ENCODE measurements at places on chromosomes 7 and 10.

DNA sequence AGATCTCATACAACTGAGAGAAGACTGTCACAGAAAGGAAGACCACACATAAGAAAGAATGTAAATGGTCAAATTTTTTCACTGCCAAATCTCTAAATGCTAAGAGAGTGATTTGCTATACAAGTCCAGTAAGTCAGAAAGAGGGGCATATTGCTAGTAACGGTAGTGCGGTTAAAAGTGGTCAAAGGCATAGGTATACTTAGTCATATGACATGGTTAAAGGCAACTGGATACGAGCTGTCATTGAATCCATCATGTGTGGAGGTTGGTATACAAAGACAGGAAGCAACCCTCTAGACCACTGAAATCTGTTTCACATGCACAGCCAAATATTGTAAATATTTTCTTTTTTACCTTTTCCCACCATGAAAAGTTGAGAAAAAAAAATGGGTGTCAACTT lies 4.8 kb downstream of the INHBA start:
- DNase-seq: no peak

DNA sequence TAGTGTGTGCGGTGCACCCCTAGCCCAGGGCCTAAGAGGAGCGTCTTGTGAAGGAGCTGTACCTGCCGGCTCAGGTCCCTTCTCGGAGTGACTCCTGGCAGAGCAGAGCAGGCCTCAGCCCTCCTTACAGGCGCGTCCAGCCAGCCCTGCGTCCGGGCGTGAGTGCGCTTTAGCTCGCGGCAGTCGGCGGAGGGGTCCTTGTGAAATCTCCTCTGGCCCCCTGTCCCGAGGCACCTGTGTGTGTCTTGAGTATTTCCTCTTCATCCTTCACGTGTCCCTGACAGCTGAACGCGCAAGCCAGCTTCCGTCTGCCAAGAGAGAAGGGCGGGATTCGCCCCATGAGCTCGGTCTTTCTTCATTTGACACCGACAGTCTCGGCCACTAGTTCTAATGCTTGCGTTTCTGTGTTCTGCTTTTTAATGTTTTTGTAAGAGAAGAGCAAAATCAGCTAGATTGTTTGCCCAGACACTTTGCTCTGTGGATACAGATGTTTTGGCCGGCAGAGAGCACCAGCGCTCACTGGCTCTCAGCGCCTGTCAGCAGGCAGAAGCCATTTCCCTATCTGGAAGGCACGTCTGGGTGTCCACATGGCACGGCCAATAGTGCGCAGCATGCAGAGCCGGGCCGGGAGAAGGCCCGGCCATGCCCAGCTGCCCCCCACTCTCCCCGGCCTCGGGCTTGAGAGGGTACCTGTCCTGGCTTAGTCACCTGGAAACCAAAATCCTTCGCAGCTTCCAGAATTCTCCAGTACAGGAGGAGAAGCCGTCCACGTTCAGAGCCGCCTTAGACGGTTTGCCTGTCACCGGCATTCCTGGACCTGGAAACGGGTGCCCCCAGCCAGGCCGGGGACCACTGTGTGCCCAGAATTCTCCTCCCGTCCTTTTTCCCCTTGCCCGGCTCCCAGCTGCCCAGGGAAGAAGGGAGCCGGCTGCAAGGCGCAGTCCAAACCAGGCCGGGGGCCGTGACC lies 7.0 kb downstream of the GET4 start:
- DNase-seq: no peak

- DNase-seq: no peak
Measured at GRCh38 chr10:15460661-15461060, 89.6 kb upstream of the FAM171A1 start.

DNA sequence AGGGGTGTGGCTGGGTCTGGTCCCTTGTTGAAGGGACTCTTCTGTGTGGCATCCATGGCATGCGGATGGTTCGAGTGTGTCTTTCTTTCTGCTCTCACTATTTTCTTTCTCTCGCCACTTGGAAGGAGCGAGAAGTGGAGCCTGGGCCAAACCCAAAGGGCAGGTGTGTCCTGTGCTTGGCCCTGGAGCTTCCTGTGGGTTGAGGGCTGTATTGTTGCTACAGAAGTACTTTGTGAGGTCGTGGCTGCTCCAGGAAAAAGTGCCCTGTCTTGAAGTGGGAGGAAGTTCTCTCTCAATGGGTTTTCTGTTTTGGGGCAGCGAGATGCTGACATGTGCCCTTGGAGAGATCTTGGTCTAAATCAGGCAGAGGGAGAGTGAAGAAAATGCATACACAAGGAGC lies 72.0 kb downstream of the DOCK1 start:
- DNase-seq: no peak

- DNase-seq: no peak
Measured at GRCh38 chr7:37786741-37787569, 61.4 kb upstream of the NME8 start.

DNA sequence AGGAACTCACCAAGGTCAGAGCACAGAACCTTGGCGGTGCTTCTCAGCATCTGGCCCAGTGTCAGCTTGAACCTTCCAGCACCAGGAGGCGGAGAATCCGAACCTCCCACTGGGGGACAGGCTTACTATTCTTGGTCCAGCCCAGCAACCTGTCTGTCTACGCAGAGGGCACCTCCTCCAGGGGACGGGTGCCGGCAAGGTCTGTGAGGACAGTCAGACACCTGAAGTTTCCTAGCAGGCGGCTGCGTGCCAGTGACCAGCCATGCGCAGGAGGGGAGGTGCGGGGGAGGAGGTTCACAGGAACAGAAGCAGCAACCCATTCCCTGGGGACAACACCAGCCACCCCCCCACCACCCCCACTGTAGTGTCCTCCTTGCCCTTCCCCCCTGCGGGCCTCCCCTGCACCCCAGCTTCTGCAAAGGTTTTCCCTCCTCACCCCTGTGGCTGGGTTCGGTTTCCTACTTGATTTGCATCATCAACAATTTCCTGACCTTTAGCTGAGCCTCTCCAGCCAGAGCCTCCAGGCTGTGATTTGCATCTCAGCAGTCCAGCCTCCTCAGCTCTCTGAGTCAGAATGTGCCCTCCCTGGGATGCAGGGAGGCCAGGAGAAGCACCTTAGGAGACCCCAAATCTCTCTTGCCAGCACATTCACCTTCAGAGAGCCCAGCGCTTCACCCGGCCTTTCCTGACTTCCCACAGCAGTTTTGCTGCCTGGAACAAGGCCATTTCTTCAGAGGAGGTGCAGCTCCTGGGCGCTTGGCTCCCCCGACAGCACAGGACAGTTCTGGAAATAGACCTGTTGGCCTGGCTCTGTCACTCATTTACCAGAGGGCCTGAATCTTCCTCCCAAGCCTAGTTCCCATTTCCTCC lies 107.5 kb upstream of the NPS start:
- no peak for DNase-seq

GRCh38 chr10:111137007-111137406 lies 60.2 kb downstream of the ADRA2A start:
- DNase-seq: no peak

DNA sequence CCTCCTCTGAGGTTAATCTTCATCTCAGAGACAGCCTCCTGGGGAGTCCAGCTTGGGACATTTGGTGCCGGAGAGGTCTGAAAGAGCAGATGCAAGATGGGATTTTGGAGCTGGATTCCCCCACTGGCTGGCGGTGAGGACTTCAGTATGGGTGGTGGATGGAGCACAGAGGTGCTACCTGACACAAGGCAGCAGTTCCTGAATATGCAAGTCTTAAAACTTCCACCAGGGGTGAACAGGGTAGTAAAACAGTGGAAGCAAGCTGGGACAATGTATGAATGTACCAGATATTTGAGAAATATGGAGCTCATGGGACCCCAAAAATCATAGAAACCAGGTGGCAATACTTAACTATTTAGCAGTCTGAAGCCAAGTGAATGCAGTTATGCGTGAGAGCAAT lies 4.8 kb upstream of the TAF3 start:
- DNase-seq: no peak

DNA sequence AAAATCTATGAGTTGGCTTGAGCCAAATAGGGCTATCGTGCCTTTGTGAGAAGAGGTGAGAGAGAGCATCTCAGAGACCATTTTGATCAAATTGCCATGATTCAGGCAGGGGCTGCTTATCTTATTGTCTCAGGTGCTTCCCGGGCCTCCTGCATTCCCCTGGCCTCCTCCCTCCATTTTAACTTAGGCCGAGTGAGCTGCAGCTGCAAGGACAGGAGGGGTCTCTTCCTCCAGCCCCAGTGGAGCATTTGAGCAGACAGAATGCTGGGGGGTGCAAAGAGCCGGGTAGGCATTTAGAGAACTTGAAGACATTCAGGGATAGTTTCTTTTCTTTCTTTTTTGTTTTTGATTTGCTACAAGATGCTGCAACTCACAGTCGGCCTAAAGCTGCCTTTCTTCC lies 59.0 kb downstream of the BUB3 start:
- no peak for DNase-seq

- DNase-seq: no peak
Measured at GRCh38 chr10:20822825-20823224, 74.3 kb downstream of the NEBL start.

DNA sequence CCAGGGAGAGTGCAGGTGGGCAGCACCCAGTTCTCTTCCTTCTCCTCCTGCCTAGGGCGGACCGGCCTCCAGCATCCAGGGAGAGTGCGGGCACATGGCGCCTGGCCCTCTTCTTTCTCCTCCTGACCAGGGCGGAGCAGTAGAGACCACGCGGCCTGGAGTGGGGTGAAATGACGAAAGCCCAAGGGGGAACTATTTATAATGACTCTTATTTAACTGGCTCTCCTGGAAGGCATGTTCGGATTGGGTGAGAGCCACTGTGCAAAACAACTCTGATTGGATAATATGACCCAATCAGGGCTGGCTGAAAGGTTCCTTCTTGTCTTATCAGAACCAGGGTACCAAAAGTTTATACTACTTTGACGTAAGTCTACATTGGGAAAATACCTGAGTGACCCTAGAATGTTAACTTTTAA lies 63.1 kb downstream of the ZNF37A start:
- no peak for DNase-seq

DNA sequence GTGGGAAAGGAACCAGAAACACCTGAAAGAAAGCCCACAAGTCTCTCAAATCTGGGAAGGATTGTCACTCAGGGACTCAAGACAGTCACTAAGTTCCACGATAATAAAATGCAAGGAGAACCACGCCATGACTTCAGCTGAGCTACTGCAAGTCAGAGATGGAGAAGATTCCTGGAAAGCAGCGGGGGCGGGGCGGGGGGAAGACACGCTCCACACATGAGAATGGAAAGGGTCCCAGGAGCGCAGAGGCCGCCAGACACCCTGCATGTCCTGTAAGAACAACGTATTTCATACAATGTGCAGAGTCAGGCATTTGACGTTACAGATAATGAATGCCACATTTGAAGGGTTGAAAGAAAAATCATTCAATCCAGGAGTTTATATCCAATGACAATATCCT lies 448.1 kb downstream of the PTPRN2 start:
- DNase-seq: no peak

All from stimulated activated CD8-positive, alpha-beta memory T cell treated with anti-CD3 and anti-CD28 coated beads, Interleukin-12 subunit alpha, Interleukin-12 subunit beta, amount 100 ng/mL, for 4 hours (primary cell).